ENCODE measurements at places on chromosomes 13 and 19.

DNA sequence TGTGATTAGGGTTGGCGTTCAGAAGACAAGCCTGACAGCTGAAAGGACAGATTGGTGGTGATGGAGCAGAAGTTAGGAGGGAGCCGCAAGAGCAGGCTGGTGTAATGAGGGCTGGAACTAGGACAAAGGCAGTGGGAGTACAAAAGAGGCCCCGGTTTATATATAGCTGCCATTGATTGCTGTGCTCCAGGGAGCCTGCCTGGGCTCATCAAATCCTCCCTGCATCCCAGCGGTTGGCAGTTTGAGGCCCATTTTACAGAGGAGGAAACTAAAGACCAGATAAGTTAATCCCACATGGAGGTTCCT, 123.7 kb downstream of the CACNA1A start:
- DNase-seq = no peak

- no peak for DNase-seq
Observed at GRCh38 chr19:11261971-11262839, at the start of gene DOCK6. DOCK6 (minus strand) TSS chr19:11262524; CDS start chr19:11262440, 84 bp downstream.

- DNase-seq = no peak
Observed at GRCh38 chr13:77536358-77536757, 852 bp downstream of the SCEL start.

- no peak for DNase-seq
Observed at GRCh38 chr19:2003874-2004273, 11.6 kb downstream of the BTBD2 start.

GRCh38 chr19:57615346-57615745, 1.3 kb downstream of the ZNF134 start:
- no peak for DNase-seq

GRCh38 chr19:41226053-41226873, 7.2 kb downstream of the AXL start:
- peak; percentile 82 for DNase-seq

DNA sequence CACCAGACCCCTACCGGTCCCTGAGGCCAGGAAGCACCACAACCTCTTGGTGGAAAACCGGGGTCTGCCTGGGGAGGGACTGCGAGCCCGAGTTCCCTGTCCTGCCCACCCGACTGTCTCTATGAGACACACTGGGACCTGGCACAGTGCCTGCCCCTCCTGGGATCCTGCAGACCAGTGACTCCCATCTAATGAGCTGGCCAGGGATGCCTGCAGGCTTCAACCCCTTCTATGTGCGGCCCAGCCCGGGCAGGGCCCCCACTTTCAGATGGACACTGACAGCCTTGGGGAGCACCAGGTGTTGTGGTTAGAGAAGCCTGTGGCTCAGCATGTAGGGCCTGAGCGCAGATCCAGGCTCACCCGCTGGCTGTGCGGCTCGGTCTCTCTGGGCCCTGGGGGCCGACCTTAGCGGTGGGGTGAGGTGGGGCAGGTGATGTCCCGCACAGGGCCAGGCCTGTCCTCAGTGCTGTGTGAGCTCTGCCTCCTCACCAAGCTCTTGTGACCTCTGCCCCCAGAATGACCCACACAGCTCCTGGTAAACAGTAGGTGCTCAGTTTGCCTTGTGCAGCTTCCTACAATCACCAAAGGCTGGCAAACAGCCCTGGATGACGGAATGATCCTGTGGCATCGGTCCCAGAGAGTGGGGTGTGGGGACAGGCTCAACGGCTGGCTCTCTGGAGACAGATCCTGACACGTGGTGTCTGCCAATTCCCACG, 17.9 kb upstream of the CACTIN start:
- no peak for DNase-seq

GRCh38 chr13:21898945-21899344, 228.1 kb downstream of the FGF9 start:
- DNase-seq = peak; percentile 8

- DNase-seq = no peak
Observed at GRCh38 chr19:39377373-39378362, 13.2 kb downstream of the PAF1 start.

DNA sequence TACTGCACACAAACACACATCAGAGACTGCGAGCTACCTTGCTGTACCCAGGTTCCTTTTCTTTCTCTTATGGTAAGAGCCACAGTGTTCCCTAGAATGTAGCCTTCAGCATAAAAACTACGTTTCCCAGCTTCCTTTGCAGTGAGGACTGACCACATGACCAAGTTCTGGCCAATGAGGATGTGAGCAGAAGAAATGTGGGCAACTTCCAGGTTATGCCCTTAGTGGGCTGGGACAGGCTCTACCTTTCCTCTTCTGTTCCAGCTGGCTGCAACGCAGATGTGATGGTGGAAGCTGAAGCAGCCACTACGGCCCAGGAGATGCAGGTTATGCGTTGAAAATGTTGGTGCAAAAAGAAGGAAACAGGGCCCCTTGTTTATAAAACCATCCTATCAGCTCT, 27.5 kb downstream of the VRK3 start:
- peak; percentile 68 for DNase-seq

- DNase-seq = peak; percentile 92
Observed at GRCh38 chr19:55156202-55157063, 1.1 kb downstream of the TNNI3 start.

DNA sequence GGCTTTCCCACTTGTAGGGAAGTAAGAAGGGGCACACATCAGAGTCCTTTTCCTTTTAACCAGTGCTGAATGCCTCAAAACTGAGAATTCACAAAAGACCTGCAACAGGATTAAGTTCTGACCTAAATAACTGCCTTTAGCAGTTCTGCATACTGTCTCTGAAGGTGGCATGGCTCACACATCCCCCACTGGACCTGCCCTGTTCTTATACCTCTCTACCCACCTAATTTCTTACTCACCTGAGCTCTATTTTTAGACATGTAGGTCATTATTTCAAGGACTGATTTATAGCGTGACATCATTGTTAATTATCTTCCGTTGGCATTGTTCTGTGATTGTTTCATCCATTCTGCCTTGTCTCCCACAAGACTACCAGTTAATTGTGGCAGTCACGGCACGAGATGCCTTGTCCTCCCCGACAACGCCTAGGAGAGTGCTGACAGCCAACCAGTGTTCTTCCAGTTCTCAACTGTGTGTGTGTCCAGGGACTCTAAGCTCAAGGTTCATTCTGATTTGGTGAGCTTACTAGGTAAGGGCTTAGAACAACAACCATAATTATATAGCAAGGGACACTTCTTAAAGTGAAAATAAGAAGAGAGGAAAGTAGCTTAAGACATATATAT, 27.1 kb upstream of the UBL3 start:
- DNase-seq = no peak

GRCh38 chr13:76094645-76095044, 458.5 kb downstream of the LMO7 start:
- no peak for DNase-seq

- peak; percentile 65 for DNase-seq
Observed at GRCh38 chr13:61192826-61193225, 222.8 kb downstream of the PCDH20 start.

DNA sequence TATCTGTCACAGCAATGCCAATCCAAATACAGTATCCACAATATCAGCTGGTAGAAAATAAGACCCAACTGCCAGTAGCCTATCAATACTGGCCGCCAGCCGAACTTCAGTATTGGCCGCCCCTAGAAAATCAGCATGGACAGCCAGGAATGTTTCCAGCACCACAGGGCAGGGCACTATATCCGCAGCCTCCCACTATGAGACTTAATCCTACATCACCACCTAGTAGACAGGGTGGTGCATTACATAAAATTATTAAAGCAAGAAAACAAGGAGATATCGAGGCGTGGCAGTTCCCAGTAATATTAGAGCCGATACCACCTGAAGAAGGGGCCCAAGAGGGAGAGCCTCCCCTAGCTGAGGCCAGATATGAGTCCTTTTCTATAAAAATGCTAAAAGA, 111.3 kb downstream of the ZNF486 start:
- DNase-seq = no peak

GRCh38 chr19:55723491-55723890, 14.7 kb downstream of the NLRP9 start:
- DNase-seq = no peak

DNA sequence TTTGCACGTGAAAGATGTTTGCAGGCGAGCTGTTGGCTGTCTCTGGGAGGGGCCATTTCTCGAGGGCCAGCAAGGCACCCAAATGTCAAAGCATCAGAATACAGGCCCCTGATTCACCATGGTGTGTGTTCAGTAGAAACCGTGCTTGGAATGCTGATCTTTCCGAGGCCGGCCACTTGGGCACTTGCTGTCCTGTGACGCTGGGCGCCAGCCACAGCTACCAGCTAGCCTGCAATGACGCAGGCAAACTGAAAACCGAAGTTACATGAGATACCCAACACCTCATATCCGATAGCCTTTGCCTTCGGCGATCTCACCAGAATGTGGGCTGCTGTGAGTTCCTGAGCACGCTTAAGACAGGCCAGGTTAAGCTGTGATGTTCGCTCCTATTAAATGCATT, 12.0 kb downstream of the THOP1 start:
- no peak for DNase-seq

GRCh38 chr19:34676697-34677385, at the start of gene SCGB2B2:
SCGB2B2 (minus strand) TSS chr19:34677159; CDS start chr19:34594563, 82,596 bp downstream.
- DNase-seq = peak; percentile 63

DNA sequence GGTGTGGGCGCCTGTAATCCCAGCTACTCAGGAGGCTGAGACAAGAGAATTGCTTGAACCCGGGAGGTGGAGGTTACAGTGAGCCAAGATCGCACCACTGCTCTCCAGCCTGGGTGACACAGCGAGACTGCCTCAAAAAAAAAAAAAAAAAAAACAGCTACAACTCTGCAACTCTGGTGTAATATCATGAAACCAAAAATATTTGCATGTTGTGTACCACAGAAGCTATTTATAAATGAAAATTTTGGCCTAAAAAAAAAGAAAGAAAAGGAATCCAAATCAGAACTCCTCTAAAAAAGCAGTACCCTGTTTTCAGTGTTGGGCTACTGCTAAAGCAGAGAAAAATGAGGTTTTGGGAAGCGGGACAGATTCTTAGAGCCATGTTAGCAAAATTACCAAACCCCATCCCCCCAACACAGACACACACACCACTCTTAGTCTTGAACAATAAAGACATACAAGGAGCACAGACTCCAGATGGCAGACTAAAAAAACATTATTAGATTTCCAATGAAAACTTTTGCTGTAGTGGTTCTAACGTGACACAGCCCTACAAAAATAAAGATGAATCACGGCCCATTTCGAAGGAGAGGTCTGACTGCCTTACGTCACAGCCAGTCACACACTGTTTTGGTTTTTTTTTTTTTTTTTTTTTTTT, 51.5 kb downstream of the INSR start:
- no peak for DNase-seq

GRCh38 chr13:48720621-48721020, 66.9 kb downstream of the CYSLTR2 start:
- no peak for DNase-seq

GRCh38 chr19:5881543-5882299, 11.4 kb upstream of the FUT5 start:
- no peak for DNase-seq

GRCh38 chr13:76637641-76638141, 248.5 kb downstream of the KCTD12 start:
- DNase-seq = no peak

- no peak for DNase-seq
Observed at GRCh38 chr13:48750588-48751383, 97.1 kb downstream of the CYSLTR2 start.

- DNase-seq = no peak
Observed at GRCh38 chr13:38914070-38914469, 76.6 kb downstream of the STOML3 start.

DNA sequence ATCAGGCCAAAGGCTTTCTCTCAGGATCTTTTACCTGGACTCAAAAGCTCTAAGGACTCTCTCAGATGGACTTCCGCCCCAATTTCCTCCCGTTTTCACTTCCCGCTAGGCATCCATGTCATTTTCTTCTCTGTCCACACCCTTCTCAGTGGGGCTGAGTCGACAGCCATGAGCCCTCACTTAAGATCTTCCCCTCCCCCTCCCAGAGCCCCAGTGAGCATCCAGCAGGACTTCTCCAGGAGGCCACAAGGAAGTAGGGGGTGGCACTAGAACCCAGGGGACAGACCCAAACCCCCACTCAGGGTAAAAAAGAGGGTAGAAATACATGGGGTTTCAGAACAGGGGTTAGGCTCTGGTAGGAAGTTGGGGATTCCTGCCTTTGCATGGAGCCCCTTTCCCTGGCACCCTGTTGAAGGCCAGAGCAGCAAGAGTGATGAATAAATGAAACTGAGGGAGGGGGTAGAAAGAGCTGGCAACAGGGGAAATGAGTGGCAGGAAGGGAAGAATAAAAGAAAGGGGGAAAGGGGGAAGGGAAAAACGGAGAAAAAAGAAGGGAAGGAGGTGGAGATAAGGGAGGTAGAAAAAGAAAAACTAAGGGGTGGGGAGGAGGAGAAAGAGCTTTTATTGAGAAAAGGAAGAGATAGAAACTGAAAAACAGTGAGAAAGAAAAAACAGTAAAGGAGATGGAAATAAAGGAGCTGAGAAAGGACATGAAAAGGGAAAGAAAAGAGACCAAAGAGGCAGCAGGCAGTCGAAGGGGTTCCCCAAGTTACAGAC, 42.3 kb downstream of the DEDD2 start:
- no peak for DNase-seq

- no peak for DNase-seq
Observed at GRCh38 chr19:15194938-15195337, 5.9 kb downstream of the NOTCH3 start.

DNA sequence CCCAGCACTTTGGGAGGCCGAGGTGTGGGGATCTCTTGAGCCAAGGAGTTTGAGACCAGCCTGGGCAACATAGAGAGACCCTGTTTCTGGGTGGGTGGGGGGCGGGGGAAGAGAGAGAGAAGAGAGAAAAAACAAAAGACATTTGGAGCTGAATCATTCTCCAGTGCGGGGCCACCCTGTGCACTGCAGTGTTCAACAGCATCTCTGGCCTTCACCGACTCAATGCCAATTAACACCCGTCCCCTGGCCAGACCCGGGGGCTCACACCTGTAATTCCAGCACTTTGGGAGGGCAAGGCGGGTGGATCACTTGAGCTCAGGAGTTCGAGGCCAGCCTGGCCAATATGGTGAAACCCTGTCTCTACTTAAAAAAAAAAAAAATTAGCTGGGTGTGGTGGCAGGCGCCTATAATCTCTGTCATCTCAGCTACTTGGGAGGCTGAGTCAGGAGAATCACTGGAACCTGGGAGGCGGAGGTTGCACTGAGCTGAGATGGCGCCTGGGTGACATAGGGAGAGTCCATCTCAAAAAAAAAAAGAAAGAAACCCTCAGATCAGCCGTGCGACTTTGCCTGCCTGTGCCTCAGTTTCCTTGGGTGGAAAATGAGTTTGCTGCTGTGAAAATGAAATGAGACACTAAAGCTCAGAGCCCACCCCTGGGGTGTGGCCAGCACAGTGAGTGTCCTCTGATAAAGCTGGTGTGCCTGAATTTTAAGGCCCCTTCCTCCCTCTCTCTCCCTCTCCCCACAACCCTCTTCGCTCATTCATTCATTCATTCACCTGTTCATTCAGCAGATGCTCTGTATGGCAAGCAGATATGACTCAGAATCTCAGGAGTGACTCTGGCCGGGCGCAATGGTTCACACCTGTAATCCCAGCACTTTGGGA, 6.4 kb downstream of the KLF2 start:
- no peak for DNase-seq
